ENCODE measurements at places on chromosomes 16 and 17.
A peak's percentile ranks its signal among the peaks of the same experiment; 100 is the strongest.

GRCh38 chr17:15238057-15238456, 27.1 kb downstream of the PMP22 start:
- H3K4me3 ChIP-seq = no peak overlapping the region
- H3K4me1 ChIP-seq = no peaks in the 10 kb centered on the region

GRCh38 chr17:68511254-68511670, 968 bp upstream of the PRKAR1A start:
- H3K36me3 ChIP-seq = no peaks in the 10 kb centered on the region
- H3K27me3 ChIP-seq = no peaks in the 10 kb centered on the region
- H3K4me1 ChIP-seq = no peaks in the 10 kb centered on the region
- DNase-seq = no peak
- H3K27ac ChIP-seq = peak overlapping the region; percentile 99

DNA sequence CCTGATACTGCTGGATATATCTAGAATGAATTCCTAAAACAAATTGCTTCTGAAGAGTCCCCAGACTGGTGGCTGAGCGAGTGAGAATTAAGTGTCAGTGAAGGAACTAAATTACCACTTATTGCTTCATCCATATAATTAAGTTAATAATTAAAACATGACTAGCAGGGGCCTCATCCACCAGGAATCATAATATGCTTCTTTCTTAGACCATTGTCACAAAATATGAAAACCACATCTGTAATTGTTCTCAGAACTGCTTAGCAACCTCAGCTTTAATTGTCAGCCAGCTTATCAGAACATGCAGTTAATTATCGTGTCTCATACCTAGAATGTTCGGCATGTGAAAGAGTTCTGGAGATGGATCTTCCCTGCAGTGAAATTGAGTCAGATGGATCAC, 21.2 kb upstream of the PIRT start:
- H3K27me3 ChIP-seq = no peaks in the 10 kb centered on the region
- no peaks in the 10 kb centered on the region for H3K4me1 ChIP-seq
- H3K36me3 ChIP-seq = no peaks in the 10 kb centered on the region
- DNase-seq = no peak
- no peak overlapping the region for H3K27ac ChIP-seq

GRCh38 chr17:61058066-61058465, 341.6 kb upstream of the TBX2 start:
- H3K27me3 ChIP-seq = no peaks in the 10 kb centered on the region
- H3K4me1 ChIP-seq = no peaks in the 10 kb centered on the region
- no peak for DNase-seq

- H3K4me3 ChIP-seq = peak overlapping the region; percentile 99
- no peak for DNase-seq
- H3K27ac ChIP-seq = peak overlapping the region; percentile 73
- H3K4me1 ChIP-seq = peaks cover 7% of the 10 kb centered on the region
Measured at GRCh38 chr17:81683208-81683583, 401 bp downstream of the ARL16 start.
